ENCODE measurements at places on chromosomes 4 and X.

GRCh38 chr4:142081025-142081424, 444.6 kb downstream of the IL15 start:
- no peaks in the 10 kb centered on the region for H3K4me1 ChIP-seq
- no peak overlapping the region for H3K27ac ChIP-seq
- H3K4me3 ChIP-seq: no peak overlapping the region
- H3K36me3 ChIP-seq: peaks cover 33% of the 10 kb centered on the region
- DNase-seq: no peak

DNA sequence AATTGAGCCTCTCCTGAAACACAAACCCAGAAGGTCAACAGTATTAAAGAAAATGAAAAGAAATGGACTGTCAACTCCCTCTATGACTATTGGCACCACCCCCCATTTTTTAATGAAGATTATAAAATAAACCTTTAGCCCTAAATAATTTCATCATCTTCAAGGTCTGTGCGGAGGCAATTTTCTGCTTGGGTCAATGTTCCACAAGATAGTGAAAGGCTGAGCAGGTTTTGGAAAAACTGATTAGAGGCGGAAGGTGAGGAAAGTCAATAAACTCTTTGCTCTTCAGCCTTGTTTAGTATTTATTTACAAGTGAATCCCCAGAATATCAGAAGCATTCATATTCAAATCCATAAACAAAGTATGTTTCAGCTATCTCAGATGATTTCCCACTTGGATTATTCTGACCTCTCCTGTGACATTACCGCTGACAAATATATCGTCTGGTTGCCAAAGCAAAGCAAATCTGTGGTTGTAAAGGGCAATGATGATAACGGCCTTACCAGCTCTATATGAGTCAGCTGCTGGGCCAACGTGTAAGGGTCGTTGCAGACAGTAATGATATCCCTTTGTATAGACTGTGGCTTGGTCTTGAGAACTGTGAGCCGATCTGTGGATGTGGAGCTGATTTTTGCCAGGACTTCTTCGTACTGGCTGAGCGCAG, 24.0 kb downstream of the RASGEF1B start:
- H3K4me1 ChIP-seq: no peaks in the 10 kb centered on the region
- no peak overlapping the region for H3K27ac ChIP-seq
- no peak for DNase-seq
- H3K36me3 ChIP-seq: peaks cover 10% of the 10 kb centered on the region
- H3K27me3 ChIP-seq: no peaks in the 10 kb centered on the region

DNA sequence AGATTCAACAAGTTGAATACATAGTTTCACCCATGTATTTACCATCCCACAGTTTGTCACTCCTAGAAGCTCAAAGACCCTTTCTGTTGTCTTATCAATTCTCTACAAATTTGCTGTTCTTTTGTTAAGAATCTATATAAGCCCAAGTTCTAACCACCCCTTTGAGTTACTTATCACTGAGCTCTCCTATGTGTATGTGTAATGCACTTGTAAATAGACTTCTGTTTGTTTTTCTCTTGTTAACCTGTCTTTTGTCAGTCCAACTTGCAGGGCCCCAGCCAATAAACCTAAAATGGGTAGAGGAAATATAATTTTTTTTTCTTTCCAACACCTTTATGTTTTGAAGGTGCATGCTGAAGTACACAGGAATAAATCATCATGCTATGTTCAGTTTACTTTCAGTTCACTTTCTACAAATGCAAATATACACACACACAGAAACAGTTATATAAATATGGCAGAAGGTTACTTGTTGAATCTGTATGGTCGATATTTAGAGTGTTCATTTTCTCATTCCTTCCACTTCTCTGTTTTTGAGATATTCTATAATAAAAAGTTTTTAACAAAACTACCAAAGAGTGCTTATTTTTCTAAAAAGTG, 22.3 kb upstream of the CLOCK start:
- H3K4me1 ChIP-seq: no peaks in the 10 kb centered on the region
- no peak overlapping the region for H3K4me3 ChIP-seq
- no peak overlapping the region for H3K27ac ChIP-seq
- no peak for DNase-seq

GRCh38 chrX:133405498-133406185, 9.6 kb downstream of the GPC4 start:
- H3K4me1 ChIP-seq: peaks cover 22% of the 10 kb centered on the region
- H3K27ac ChIP-seq: no peak overlapping the region
- no peaks in the 10 kb centered on the region for H3K36me3 ChIP-seq
- no peak for DNase-seq

DNA sequence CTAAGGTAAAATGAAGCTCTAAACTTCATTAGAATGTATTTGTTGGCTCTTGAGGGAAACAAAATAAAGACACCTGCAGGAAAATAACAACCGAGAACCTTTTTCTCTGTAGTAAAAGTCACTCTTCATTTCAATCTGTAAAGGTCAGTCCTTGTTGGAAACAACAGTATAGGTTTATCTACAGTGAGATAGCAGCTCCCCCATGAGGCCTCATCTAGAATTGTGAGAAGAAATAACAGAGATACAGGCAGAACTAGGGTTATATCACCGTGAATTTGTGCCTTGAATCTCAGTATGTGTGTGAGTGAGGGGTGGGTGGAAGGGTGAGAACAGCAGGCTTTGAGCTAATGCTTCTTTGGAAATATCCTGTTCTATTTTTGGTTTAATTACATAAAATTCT, 107.8 kb upstream of the FMR1 start:
- no peak overlapping the region for H3K4me3 ChIP-seq
- H3K27ac ChIP-seq: peak overlapping the region; percentile 60
- peaks cover 22% of the 10 kb centered on the region for H3K4me1 ChIP-seq
- H3K27me3 ChIP-seq: no peaks in the 10 kb centered on the region
- no peaks in the 10 kb centered on the region for H3K36me3 ChIP-seq
- DNase-seq: peak; percentile 43

DNA sequence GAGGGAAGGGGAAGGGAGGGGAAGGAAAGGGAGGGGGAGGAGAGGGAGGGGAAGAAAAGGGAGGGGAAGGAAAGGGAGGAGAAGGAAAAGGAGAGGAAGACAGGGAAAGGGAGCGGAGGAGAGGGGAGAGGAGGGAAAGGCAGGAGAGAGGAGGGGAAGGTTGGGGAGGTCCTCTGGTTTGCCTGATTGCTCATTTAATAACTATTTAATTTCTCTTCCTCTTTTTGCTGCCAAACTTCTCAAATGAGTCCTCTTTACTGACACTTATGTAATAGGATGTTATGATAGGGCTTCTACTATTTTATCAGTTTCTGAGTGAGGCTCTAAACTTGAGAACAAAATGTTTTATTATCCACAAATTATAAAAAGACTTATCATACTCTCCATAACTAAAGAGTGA, 35.4 kb upstream of the PPA2 start:
- no peaks in the 10 kb centered on the region for H3K27me3 ChIP-seq
- H3K4me1 ChIP-seq: no peaks in the 10 kb centered on the region
- no peak overlapping the region for H3K27ac ChIP-seq
- H3K4me3 ChIP-seq: no peak overlapping the region

DNA sequence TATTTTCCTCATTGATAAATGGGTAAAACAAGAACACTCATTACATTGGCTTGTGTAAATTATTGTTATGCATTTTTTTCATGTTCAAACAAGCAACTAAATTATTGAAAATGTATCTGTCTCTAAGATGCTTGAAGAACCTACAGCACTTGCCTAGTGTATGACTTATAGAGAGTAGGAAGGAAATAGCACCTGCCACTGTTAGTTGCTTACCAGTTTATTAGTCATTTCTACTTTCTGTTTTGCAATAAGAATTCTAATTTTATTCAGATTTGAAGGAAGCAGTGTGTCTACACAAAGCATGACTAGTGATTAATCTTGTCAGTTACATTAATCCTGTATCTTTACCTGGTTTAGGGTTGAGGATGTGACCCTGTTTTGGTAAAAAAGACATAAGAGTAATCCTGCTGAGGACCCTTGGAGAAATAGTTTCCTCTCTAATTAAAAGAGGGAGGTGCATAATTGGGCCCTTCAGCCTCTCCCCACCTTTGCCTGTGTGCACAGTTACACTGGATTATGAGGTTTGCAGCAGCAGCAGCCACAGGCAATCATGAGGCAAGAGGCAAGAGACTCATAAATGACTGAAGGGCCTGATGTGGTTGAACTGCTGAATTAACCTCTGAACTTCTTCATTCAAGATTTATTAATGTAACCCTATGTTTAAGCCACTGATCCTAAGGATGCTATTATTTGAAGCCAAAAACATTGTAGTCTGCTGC, 1202.1 kb downstream of the ADGRL3 start:
- no peaks in the 10 kb centered on the region for H3K36me3 ChIP-seq
- H3K4me3 ChIP-seq: no peak overlapping the region
- H3K4me1 ChIP-seq: no peaks in the 10 kb centered on the region
- no peaks in the 10 kb centered on the region for H3K27me3 ChIP-seq

DNA sequence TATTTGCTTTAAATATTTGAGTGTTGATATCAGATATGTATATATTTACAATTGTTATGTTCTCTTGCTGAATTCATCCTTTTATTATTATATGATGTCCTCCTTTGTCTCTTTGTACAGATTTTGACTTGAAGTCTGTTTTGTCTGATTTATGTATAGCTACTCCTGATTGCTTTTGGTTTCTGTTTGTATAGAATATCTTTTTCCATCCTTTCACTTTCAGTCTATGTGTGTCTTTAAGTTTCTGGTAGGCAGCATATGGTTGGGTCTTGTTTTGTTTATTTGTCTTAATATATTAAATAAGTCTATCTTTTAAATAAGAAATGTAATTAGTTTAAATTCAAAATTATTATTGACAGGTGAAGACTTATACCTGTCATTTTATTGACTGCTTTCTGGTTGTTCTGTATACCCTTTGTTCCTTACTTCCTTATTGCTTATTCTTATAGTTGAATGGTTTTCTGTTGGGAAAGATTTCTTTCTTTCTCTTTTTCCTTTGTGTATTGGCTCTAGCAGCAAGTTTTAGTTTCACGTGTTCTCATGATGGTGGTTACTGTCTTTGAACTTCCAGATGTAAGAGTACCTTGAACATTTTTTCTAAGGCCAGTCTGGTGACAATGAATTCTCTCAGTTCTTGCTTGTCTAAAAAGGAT, 31.1 kb downstream of the RAB28 start:
- no peaks in the 10 kb centered on the region for H3K4me1 ChIP-seq
- H3K27ac ChIP-seq: no peak overlapping the region
- H3K36me3 ChIP-seq: peaks cover 23% of the 10 kb centered on the region
- no peaks in the 10 kb centered on the region for H3K27me3 ChIP-seq
- H3K4me3 ChIP-seq: no peak overlapping the region
- DNase-seq: no peak

DNA sequence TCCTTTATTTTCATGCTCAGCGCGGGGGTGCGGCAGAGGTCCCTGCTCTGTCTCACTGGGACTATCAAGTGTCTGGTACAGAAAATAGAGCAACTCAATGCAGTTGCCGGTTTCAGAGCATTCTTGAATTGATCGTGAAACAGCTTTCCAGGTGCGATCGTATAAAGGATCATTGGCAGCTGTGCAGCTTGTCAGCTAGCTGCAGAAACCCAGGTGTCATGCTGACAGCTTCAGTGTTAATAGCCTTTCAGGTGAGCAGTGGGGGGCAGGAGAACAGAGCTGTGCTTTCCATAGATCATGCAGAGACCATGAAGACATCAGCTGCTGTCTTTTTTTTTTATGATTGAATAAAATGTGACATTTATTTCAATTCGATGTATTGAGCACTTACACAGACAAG, 583.9 kb downstream of the NLGN4X start:
- H3K36me3 ChIP-seq: no peaks in the 10 kb centered on the region
- no peaks in the 10 kb centered on the region for H3K4me1 ChIP-seq
- H3K27ac ChIP-seq: no peak overlapping the region
- H3K27me3 ChIP-seq: no peaks in the 10 kb centered on the region
- H3K4me3 ChIP-seq: no peak overlapping the region

DNA sequence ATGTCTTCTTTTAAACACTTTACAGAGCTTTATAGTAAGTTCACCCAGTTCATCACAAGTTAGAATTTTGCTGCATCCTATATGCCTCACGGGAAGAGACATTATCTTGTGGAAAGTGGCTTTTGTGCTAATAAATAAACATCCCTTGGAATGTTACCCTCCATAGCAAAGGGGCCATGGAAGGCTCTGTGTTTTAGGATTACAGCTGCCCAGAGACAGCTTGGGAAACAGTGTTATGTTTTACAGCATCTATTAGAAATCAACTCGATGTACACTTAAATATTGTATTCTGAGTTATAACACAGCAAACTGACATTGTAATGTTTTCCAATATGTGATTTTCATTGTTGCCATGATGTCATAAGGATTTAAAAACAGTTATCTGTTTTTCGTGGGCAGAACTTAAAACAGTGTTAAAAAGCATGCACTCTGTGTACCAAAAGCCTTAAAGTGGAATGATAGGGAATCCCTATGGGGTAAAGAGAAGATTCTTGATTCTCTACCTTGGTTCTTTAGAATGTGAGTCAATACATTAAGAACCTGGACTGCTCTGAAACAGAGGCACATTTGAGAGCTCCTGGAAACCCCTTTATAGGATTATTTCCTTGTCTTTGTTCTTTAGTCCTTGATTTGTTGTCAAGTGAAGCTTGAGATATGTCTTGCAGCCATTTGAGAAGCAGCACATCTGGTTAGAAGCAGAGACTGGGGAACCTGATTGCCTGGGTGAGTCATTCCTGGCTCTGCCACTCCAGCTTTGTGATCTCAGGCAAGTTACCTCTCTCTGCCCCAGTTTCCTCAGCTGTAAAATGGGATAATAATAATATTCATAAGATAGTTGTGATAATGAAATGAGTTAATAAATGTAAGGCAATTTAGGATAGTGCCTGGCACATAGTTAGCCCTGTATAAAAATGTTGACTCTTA, 41.6 kb downstream of the ARHGAP10 start:
- no peaks in the 10 kb centered on the region for H3K27me3 ChIP-seq
- H3K36me3 ChIP-seq: no peaks in the 10 kb centered on the region
- no peak overlapping the region for H3K4me3 ChIP-seq
- no peaks in the 10 kb centered on the region for H3K4me1 ChIP-seq
- no peak overlapping the region for H3K27ac ChIP-seq
- DNase-seq: no peak

DNA sequence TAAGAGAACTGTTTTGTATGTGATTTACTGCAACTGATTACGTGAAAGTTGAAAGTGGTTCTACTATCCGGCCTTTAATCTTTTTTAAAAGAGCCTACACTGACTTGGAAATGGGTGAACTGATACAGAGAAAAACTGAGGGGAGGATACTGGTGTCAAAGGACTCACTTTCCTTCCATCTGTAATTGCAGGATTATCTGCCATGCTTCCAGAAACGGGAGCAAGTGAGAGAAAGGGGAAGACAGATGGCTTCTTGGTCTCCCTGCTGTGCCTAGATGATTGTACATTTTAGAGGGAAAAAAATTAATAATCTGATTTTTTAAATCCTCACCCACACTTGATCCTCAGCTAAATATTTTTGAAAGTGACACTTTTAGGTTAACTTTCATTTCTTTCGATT, 88.3 kb upstream of the GRID2 start:
- H3K27ac ChIP-seq: no peak overlapping the region
- H3K4me1 ChIP-seq: no peaks in the 10 kb centered on the region
- no peak overlapping the region for H3K4me3 ChIP-seq

GRCh38 chrX:100863326-100863864, 10.8 kb downstream of the NOX1 start:
- H3K36me3 ChIP-seq: no peaks in the 10 kb centered on the region
- no peak for DNase-seq
- no peaks in the 10 kb centered on the region for H3K27me3 ChIP-seq
- H3K27ac ChIP-seq: no peak overlapping the region
- H3K4me3 ChIP-seq: no peak overlapping the region

GRCh38 chr4:163484906-163485305, 9.6 kb upstream of the TMA16 start:
- no peaks in the 10 kb centered on the region for H3K27me3 ChIP-seq
- H3K36me3 ChIP-seq: no peaks in the 10 kb centered on the region
- no peaks in the 10 kb centered on the region for H3K4me1 ChIP-seq
- DNase-seq: peak; percentile 65
- no peak overlapping the region for H3K4me3 ChIP-seq

- no peak for DNase-seq
- no peak overlapping the region for H3K27ac ChIP-seq
- no peak overlapping the region for H3K4me3 ChIP-seq
These were observed 72.3 kb upstream of the ZNF518B start for GRCh38 chr4:10529291-10530136.
